ENCODE measurements at places on chromosomes 2 and 18.

- no peak for DNase-seq
These were observed 89.9 kb downstream of the ERBB4 start for GRCh38 chr2:212448698-212449097.

DNA sequence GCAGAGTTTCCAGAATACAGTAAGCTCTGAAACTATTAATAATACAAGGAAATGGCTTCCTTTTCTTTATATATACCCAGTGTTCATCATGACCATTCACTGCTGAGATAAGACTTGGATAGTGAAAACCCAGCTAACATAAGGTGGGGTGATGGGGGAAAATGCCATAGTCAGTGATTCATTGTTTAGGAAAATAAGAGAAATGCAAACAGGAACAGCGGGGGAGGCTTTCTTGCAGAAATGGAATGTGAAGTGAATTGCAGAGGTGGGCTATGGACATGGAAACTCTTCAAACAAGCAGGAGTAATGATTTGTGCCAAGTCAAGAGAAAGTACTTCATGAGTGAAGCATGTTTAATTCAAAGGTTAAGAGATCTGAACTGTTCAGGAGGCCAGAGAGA is 519.4 kb downstream of the TDRD15 start:
- DNase-seq: peak; percentile 50

DNA sequence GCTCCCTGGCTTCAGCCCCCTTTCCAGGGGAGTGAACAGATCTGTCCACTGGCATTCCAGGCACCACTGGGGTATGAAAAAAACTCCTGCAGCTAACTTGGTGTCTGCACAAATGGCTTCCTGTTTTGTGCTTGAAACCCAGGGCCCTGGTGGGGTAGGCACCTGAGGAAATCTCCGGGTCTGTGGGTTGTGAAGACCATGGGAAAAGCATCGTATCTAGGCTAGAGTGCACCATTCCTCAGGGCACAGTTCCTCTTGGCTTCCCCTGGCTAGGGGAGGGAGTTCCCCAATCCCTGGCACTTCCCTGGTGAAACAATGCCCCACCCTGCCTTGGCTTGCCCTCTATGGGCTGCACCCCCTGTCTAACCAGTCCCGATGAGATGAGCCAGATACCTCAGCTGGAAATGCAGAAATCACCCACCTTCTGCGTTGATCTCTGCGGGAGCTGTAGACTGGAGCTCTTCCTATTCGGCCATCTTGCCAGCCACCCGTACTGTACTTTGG is 34.1 kb downstream of the TFPI start:
- no peak for DNase-seq

DNA sequence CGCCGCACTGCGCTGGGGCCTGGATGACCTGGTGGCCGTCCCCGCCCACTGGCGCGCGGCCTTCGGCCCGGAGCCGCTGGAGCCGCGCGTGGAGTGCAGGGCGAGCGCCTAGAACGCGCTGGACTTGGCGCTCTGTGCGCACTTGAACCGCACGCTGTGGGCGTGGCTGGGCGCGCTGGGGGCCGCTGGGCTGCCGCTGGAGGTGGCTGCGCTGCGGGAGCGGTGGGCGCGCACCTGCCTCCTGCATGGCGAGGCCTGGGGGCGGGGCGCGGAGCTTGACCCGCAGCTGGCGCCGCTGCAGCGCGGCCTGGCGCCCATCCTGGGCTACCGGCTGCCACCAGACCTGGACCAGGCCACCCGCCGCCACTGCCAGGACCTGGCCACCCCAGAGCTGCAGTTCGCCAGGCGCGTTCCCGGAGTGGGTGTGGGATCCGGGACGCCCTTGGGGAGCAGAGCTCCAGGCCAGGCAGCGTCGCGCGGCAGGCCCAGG is 9.9 kb downstream of the AQP12B start:
- no peak for DNase-seq

- no peak for DNase-seq
These were observed 18.2 kb upstream of the MBOAT2 start for GRCh38 chr2:9021563-9022211.

DNA sequence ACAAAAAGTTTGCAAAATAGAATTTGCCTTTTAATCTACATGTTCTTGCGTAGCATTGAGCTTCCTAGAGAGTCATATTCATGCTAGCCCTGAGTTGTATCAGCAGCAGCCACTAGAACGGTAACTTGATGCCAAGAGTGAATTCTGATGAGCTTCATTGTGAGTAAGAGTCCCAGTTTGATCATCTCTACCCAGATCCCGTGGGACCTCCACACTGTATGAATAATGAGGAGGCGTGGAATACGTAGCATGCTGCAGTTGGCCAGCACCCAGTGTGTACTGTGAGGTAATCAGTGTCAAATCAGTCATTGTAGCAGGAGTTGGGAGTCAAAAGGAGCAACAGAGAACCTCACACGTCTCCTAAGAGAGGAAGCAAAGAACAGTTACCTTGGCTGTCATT is 197.9 kb downstream of the NEDD4L start:
- no peak for DNase-seq

GRCh38 chr2:234308813-234309195 is 188.1 kb downstream of the ARL4C start:
- peak; percentile 44 for DNase-seq

GRCh38 chr2:186486651-186487647 is 889 bp downstream of the ZC3H15 start:
- DNase-seq: peak; percentile 17

DNA sequence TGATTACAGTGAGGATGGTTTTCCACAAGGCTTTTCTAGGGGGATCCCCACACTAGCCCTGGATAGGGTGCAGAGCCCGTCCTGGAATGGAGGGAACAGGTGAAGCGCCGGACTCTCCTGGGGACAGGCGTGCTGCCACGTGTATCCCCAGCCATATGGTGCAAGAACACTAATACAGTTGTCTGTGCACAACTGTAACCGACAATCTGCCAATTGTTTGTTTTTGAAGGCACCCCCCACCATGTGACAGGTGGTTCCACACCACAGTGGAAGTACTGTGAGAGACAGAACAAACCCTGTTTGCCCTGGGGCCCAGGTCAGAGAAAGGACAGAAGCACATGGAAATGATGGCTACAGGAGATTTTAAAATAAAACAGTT is 52.9 kb downstream of the MYCN start:
- no peak for DNase-seq

- no peak for DNase-seq
These were observed 49.9 kb downstream of the MRPL35 start for GRCh38 chr2:86249176-86249575.

DNA sequence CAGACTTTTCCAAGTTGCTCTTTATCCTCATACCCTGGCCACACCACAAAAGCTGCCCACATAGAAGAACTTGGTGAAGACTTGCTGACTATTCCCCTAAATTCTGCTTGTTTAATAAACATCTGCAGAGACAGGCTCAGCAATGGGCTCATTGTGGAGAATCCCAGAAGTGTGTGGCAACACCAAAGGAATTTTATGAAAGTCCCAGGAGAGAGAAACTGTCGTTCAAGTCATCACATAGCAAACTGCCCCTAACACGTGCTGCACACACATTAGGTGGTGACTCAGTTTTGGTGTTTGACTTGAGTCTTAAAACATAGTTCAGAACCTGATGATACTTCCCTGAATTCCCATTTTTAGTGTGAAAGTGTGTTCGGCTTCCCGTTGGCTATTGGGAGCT is 38.6 kb downstream of the CYP1B1 start:
- no peak for DNase-seq

DNA sequence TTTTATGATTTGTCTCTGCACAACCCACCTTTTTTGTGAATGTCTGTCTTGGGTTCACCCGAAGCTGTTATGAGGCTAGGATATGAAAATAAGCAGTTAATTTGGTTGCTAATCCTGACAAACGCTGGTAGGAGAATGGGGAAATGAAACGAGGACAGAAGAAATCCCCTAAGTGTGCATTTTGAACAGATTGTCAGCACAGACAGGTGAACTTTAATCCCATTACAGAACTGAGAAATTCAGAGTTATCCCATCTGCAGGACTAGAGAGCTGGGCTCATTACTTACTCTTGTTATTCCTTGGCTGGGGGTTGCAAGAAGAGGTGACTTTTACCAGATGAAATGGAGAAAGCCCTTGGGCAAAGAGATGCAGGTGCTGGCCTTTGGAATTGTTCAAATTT is 123.3 kb upstream of the NYAP2 start:
- no peak for DNase-seq

GRCh38 chr18:43800584-43800983 is 523.3 kb upstream of the SYT4 start:
- no peak for DNase-seq

GRCh38 chr18:34965108-34965507 is 76.1 kb upstream of the MAPRE2 start:
- no peak for DNase-seq

DNA sequence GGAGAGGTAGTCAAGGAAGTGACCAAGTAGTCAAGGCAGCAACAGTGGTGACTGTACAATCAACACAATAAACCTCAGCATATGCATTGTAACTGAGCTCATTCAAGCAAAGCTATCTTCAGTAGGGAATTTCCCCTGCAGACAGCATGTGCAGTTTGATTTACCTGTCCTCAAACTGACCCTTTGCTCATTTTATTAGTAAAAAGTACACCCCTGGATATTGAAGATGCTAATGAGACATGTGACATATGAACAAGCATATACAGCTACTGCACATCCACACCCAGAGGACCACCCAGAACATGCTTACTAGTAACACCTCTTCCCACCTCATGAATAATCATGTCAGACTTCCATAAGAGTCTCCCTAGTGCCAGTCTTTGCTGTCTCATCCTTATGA is 15.4 kb downstream of the C2orf81 start:
- DNase-seq: no peak

DNA sequence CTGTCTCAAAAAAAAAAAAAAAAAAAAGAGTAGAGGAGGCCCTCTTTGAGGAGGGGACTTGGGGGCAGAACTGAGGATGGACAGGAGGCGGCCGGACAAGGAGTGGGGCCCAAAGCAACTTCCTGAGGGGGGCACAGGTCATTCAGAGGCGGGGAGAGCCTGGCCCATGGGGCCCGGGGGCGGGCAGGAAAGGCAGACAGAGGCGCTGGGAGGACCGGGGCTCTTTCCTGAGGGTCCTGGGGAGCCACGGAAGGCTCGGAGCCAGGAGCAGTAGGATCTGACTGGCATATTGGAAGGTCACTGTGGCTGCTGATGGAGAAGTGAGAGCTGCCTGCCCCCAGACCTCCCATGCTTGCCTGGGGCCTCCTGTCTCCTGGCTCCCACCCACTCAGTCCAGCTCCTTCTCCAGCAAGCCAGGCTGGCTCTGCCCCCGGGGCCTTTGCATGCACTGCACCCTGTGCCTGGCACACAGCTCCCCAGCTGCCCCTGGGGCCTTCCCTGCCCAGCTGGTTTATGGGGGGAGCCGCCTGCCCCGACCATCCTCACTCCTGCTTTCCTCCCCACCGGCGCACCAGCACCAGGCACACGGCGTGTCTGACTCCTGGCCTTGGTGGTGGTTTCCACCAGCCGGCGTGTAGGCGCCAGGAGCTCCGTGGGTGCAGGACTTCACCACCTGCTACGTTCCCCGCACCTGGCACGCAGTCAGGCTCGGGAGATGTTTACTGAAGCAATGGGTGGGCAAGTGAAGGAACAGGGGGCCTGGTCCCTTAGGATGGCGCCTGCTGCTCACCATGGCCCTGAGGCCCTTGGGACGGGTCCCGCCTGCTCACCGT is 5.6 kb downstream of the ESPNL start:
- no peak for DNase-seq

DNA sequence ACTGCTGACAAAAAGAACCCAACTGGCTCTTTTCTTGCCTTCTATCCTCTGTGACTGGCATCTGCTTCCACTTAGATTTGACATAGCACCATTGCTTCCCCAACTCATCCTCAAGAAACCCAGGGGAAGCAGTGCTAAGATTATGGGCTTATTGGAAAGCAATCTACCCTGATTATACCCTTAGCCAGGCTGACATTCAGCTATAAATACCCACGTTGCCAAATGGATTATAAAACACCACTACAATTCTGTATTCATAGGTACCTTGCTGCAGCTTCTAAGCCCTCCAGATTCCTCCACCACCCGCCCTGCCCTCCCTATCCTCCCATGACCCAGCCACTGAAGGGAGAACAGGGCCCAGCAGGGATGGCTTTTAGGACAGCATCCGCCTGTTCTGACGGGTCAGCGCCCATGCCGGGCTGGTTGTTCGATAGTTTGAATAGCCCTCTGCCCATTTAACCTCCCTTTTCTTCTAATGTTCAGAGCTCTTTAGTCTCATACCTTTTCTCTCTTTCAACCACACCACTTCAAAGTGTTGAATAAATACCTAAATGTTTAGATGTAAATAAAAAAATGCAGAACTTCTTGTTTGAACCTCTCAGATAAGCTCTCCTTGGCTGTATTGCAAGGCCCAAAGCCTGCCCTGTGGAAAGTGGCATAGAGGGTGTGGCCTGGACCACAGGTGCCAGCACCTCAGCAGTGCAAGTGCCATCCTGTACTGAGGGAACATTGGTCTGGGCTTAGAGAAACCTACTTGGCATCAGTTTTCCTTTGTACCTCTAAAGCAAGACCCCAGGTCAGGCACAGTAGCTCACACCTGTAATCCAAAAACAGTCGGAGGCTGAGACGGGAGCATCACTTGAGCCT is 86.6 kb upstream of the RGPD5 start:
- no peak for DNase-seq

GRCh38 chr2:167825664-167826063 is 421.7 kb downstream of the STK39 start:
- no peak for DNase-seq

DNA sequence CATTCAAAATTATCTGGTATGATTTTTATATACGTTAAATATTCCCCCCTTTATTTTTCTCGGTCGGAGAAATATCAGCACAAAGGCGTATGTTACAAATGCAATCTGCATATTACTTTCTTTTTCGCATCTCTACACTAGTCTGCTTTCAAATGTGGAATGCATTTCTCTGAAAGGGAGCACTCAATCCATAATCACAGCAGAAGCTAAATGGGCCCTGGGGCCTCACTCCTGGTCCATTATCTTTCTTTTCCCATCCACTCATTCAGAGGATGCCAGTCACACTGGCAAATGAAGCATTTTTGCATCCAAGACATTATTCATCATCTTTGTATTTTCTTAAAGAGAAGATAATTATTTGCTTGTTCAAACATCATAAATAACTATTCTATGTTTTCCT is 295.2 kb upstream of the LRP1B start:
- no peak for DNase-seq

DNA sequence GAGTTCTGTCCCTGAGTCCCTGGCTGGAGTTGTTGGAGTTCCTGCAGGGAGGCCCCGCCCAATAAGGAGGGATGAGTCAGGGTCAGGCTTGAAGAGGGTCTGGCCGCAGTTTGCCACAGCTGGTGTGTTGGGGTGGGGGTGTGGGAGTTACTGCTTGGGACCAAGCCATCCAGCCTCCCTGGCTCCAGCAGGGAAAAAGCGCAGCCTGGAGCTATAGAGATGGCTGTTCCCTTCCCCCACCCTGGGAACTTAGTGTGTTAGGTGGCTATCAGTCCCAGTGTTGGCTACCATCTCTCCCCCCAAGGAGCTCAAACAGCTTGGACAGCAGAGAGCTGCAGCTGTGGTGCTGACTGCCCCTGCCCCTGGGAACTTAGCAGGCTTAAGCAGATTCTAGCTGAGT is 13.2 kb upstream of the TANK start:
- DNase-seq: no peak

DNA sequence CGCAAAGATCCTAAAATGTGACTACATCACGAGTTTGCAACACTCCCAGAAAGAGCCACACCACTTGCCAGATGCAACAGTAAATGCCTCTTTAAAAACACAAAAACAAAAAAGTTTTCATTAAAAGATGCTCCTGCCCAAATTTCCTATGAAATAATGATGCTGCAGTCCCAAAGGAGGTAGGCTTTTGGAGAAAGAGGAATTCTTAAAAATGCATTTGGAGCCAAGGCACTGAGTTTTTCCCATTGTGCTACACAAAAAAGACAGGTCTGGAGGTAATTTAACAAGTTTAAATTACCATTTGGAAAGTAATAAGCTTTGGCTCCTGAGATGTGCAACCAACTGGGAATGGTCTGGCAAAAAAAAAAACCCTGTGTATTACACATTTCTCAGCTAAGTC is 145.0 kb downstream of the PID1 start:
- DNase-seq: no peak

All from umbilical cord (tissue), 2 donors.